ENCODE measurements at places on chromosomes 2 and 18.

GRCh38 chr2:42084231-42084671 is 36.4 kb downstream of the PKDCC start:
- DNase-seq: peak; percentile 33

GRCh38 chr18:47877892-47878291 is 52.6 kb downstream of the SMAD2 start:
- no peak for DNase-seq

GRCh38 chr2:172082105-172082943 is 3.0 kb upstream of the DLX1 start:
- no peak for DNase-seq

GRCh38 chr18:54983791-54984190 is 24.5 kb upstream of the CCDC68 start:
- no peak for DNase-seq

GRCh38 chr2:200226451-200227426 is 79.8 kb upstream of the SPATS2L start:
- no peak for DNase-seq

DNA sequence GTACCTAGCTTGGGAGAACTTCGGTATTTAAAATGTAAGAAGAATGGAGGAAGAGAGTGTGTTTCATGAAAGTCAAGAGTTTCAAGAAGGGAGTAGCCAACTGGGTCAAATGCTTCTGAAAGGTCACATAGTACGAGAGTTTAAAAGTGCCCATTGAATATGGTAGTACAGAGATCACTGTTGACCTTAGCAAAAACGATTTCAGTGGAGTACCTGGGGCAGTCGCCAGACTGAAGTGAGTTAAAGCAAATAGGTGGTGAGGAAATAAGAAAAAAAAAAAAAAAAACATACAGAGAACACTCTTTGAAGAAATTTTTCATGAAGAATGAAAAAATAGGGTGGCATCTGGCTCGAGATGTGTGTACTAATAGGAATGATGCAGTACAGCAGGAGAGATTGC is 11.5 kb downstream of the LIPT1 start:
- DNase-seq: no peak

DNA sequence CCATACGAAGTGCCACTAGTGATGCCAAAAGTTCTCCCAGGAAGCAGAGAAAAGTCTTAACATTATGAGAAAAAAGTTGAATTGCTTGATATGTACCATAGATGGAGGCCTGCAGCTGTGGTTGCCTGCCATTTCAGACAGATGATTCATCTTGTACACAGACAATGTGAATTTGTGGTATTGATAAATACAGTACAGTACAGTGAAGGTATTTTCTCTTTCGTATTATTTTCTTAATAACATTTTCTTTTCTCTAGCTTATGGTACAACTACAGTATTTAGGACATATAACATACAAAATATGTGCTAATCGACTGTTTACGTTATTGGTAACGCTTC is 33.6 kb upstream of the VWC2L start:
- no peak for DNase-seq

DNA sequence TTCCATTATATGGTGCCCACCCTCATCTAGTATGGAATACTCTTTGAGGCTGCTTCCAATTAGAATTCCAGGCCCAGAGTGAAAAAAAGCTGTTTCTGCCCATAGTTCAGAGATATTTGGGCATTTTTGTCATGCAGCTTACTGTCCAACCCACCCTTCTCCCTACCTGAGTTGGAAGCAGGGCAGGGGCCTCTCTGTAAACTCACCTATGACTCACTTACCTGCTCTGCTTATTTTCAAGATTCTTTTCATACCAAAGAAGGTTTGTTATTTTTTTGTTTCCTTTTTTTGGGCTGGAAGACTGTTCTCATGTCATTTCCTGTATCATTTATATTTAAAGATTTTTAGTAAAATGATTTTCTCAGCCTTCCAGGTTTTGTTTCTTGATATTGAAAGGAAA is 38.4 kb upstream of the PPP1R1C start:
- DNase-seq: no peak

- DNase-seq: no peak
These were observed 54.6 kb upstream of the CHST9 start for GRCh38 chr18:27239669-27240068.

GRCh38 chr2:196804381-196804780 is 4.8 kb downstream of the C2orf66 start:
- peak; percentile 9 for DNase-seq

DNA sequence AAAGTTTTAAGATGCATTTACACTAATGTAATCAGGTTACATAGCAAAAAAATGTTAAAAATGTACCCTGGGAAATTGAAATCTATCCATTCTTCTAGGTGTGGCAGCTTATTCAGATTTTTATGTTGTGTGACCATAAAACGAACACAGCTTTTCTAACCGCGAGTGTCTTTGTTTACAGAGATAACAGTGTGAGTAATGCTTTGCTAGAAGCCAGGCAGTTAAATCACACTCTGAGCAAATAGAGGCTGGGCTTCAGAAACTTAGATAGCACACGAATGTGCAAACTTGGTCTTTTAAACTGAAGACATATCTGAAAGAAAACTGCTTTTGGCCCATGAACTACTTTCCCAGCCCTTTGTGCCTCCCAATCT is 116.1 kb downstream of the SPTBN1 start:
- DNase-seq: peak; percentile 80

- DNase-seq: peak; percentile 80
These were observed 11.7 kb downstream of the LYPD6B start for GRCh38 chr2:149050188-149050587.

DNA sequence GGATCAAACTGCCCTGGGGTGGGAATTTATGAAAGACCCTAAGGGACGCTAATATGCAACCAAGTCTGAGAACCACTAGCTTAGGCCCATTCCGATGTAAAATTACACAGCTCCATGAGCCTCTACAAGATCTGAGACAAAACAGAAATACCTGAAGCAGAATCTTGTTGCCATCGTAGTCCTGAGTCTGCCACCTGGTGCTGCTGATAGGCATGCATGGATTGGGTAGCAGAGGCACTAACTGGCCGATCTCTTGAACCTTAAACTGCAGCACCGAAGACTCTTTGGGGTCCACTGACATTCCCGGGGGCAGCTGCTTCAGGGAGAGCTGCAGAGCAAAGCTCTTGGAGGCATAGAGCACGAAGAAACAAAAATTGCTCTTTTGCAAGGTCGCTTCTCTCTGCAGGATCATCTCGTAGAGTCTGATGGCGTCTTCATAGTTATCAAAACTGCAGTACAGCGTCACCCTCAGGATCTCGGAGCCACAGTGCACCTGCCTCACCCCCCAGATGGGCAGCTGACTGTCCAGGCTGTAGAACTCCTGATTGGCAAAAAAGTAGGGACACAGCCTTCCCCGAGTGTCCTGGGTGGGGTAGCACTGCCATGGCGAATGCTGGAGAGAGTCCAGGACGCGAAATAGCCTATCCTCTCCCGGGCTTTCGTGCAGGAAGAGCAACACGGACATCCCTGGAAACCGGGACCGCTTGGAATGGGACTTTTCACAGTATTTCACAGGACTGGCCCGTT is 848 bp downstream of the FAM124B start:
- no peak for DNase-seq

DNA sequence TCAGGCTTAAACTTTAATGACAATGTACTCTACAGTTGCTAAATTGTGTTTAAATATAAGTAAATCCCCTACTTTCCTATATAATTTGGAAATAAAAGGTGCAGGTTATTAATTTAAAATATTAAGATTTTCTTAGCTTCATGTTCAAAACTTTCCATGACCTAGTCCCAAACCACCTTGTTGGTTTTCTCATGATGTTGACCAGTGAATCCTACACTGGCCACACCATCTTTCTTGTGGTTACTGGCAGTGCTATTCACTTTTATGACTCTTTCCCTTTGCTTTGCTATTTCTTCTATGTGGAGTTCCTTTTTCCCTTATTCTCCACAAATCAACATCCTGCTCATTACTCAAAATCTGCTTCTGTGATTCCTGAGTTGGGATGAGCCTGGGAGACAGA is 138.6 kb upstream of the NDUFV2 start:
- no peak for DNase-seq

DNA sequence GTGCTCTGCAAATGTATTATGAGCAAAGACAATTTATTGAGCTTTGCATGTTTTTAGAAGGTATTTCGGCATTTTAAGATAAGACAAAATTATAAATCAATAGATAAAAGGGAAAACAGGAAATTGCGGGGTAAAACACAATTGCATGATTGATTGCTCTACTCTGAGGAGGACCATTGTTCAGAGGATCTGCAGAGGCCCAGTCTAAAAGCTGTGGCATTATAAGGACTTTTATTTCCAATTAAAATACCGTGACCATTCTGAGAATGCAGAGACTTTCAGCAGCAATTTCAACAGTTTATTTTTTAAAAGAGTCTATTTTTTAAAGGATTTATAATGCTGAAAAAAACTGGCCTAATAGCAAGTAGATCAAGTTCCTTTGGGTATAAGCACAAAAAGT is 62.0 kb downstream of the TPGS2 start:
- no peak for DNase-seq

GRCh38 chr2:76310894-76311633 is 600.3 kb upstream of the GCFC2 start:
- no peak for DNase-seq

DNA sequence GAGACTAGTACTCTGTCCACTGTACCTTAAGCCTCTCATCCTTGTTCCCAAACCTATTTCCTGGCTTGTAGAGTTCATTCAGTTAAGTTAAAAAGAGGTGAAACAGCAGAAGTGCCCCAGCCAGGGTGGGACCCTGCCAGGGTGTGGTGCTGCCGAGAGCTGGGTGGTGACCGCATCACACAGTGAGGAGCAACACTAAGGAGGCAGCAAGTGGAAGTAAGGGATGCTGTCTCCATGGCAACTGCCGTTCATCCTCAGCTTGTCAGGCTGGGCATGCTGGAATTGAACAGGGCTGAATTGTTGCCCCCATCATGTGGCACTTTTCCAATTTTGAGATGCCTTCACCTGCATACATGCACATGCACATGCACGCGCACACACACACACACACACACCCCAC is 77.0 kb downstream of the VSNL1 start:
- DNase-seq: no peak

- no peak for DNase-seq
These were observed 3.0 kb upstream of the CEP68 start for GRCh38 chr2:65053199-65053598.

DNA sequence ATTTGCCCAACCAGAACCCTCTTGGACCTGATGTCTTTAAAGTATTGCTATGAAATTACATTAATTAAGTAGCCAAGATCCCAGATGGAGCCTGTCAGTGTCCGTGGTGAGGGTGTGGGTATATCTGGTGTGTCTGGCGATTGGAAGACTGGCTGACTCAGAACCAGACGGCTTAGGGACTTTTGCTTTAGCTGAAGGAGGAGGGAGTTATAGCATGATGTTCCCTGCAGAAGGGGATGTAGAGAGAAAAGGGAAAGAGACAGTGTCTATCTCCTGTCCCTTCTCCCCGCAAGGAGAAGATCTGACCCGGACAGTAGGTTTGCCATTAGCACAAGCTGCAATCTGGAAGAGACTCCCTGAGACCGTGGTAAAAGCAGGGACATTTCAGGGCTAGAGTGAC is 60.6 kb downstream of the POU3F3 start:
- no peak for DNase-seq

DNA sequence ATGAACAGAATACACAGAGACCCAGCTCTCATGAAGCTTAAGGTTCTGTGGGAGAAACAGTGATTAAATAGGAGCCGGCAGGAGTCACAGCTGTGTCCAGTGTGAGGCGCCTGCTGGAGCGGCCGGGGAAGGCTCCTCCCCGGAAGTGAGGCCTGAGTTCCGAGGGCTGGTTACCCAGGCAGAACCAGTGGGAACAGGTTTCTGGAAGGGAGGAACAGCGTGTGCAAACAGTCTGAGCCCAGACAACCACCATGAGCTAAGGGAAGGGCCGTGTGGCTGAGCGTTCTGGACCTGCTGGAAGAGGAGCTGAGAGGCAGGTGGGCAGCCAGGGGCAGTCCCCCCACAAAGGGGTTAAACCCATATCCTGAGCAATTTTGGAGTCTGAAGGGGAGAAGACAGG is 26.0 kb upstream of the NPAS2 start:
- no peak for DNase-seq

DNA sequence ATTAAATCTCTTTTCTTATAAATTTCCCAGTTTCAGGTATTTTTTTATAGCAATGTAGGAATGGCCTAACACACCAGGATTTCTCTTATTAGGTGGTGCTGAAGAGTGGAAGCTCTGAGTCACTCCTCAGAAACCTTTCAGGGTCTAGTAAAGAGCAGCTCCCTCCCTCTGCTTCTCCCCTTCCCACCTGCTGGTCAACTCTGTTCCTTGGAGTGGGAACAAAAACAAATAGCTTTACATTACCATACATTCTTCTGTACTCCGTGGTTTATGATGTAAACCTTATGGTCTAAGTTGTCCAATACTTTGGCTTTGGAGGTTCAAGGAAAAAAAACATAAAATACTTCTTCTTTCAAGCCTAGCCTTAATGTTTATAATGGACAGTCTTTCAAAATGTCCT is 2.7 kb upstream of the IL1R1 start:
- no peak for DNase-seq

DNA sequence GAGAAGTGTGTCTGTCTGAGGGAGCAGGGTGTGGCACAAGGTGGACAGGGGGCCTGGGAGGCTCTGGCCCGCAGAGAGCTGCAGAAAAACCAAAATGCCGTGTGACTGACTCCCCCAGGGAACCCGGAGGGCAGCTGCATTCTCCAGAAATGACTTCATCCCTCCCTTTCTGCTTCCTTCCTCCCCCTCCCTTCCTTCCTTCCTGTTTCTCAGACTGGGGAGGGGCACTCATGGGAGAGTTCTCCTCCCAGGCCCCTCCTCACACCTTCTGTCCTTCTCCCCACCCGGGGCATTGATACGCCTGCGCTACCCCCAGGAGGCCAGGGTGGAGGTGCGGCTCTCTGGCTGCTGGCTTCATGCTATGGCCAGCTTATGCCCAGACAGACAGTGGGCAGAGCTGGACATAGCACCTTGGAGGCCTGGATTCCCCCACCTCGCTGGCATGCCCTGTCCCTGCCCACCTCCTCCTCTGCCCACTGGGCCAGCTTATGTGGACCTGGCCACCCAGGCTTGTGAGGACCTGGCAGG is 8.2 kb upstream of the GPR17 start:
- DNase-seq: peak; percentile 88

- peak; percentile 29 for DNase-seq
These were observed 44.0 kb downstream of the TTC32 start for GRCh38 chr2:19857806-19858205.

DNA sequence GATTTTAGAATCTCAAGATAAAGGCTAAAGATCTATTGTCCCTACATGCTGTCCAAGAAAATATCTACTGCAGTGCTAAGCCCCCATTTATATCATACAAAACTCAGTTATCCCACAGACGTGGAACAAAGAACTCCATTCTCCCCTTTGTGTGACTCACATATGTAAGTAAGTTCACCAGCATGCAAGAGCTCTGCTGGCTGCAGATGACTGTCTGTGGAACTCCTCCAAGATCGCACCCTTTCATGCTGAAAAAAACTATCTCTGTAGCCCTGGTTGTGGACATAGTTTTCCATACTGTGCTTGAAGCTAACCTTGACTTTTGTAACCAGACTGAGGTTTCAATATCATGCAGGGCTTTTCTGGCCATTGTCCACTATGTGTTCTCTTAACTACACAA is 207.1 kb downstream of the ZNF521 start:
- peak; percentile 66 for DNase-seq

- no peak for DNase-seq
These were observed 20.3 kb downstream of the CHMP1B start for GRCh38 chr18:11871501-11871900.

GRCh38 chr18:3790703-3791102 is 340.7 kb downstream of the TGIF1 start:
- DNase-seq: no peak

- peak; percentile 6 for DNase-seq
These were observed 51.3 kb downstream of the ACSL3 start for GRCh38 chr2:222912117-222912516.

- DNase-seq: no peak
These were observed 4.7 kb downstream of the GNLY start for GRCh38 chr2:85698880-85699254.

Data from AG08395 (cell line).